ENCODE measurements at places on chromosomes 11 and 22. TPM values are rescaled to one million over a fixed set of nuclear protein-coding genes. Genes with fewer than 3 reads are reported as not detected.
A peak's percentile ranks its signal among the peaks of the same experiment; 100 is the strongest.

Gene PDGFB
- total RNA-seq, result 29.7 TPM

Gene CLDN5
- total RNA-seq, result not detected

Gene GSTP1
- total RNA-seq, result 1,049 TPM

Gene LUZP2
- 0.46 TPM for total RNA-seq

Gene PHF21B
- total RNA-seq, result 0.12 TPM

Gene RIN1
- 41.2 TPM for total RNA-seq

- DNase-seq, result no peak
- no peaks in the 10 kb centered on the region for H3K27me3 ChIP-seq
- no peaks in the 10 kb centered on the region for H3K4me1 ChIP-seq
- H3K4me3 ChIP-seq, result no peak overlapping the region
- no peaks in the 10 kb centered on the region for H3K36me3 ChIP-seq
These were observed 547.6 kb downstream of the BUD13 start for GRCh38 chr11:116225236-116225635.

DNA sequence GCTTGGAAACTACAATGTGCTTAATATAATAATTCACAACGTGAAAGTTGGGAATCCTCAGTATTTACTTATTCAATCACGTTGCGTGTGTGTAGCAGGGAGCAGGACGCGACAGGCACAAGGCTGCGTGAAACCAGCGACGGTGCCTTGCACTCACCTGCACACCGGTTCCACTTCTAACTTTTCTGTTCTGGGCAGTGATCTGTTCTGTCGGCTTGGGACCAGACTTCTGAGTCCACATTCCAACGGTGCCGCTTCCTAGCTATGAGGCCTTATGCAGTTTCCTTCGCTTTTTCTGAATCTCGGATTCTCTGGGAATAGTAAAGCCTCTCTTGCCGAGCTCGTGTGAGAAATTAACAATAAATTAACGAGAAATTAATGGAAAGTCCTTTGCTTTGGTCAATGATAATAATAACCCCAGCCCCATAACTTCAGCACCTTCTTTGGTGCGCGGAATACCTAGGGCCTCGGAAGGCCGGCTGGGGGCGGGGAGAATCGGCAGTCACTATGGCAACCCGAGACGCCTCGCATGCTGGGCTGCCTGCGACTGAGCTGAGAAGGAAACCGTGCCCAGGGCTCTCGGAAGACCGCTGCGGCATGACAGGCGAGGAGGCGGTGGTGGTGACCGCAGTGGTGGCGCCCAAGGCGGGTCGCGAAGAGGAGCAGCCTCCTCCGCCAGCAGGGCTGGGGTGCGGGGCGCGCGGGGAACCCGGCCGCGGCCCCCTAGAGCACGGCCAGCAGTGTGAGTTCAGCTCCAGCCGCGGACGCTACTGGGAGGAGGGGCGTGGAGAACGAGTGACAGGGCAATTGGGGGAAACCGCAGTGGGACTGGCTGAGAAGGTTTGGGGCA is at the start of gene C11orf97:
TSS of gene C11orf97 (plus strand) at position 530 of the 850 bp plus-strand sequence. CDS start at position 598, 68 bp downstream.
- no peak within 1 kb of the TSS for H3K27ac ChIP-seq
- H3K4me1 ChIP-seq, result peaks cover 16% of the 10 kb centered on the region
- H3K36me3 ChIP-seq, result no peaks in the 10 kb centered on the region
- H3K4me3 ChIP-seq, result peak within 1 kb of the TSS; percentile 83

GRCh38 chr11:24496736-24497725 is at the start of gene LUZP2:
Gene LUZP2, plus strand, starts transcription at chr11:24497053.
- H3K36me3 ChIP-seq, result no peaks in the 10 kb centered on the region
- no peaks in the 10 kb centered on the region for H3K4me1 ChIP-seq
- DNase-seq, result peak; percentile 50
- peaks cover 18% of the 10 kb centered on the region for H3K27me3 ChIP-seq
- peak within 1 kb of the TSS; percentile 82 for H3K4me3 ChIP-seq

- H3K4me1 ChIP-seq, result no peaks in the 10 kb centered on the region
- no peak for DNase-seq
- H3K27me3 ChIP-seq, result no peaks in the 10 kb centered on the region
These were observed 304.6 kb downstream of the CADM1 start for GRCh38 chr11:115199481-115200069.

GRCh38 chr11:15215005-15215404 is 100.3 kb downstream of the INSC start:
- H3K27ac ChIP-seq, result no peak overlapping the region
- no peak for DNase-seq
- no peak overlapping the region for H3K4me3 ChIP-seq
- no peaks in the 10 kb centered on the region for H3K27me3 ChIP-seq
- H3K4me1 ChIP-seq, result no peaks in the 10 kb centered on the region
- no peaks in the 10 kb centered on the region for H3K36me3 ChIP-seq

DNA sequence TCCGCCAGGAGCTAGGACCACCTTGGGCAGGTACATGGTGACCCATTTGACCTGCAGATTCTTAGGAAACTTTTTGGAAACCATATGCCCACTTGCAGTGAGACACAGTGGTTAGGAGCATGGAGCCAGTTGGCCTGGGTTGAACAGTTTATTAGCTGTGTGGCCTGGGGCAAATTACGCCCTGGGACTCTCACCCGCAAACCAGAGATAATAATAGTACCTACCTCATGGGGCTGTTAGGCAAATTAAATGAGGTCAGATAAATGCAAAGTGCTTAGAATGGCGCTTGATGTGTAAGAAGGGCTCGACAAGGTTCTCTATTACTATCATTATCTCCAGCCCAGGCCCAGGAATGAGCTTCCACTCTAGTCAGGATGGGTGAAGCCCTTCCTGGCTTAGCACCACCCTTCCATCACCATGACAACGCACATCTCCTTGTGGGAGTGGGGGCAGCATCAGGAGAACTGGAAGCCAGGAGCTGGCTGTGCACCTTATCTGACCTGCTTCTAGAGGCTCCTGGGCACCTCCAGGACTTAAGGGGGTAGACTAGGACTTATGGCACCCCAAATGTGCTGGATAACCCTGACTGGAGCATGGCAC is 5.1 kb downstream of the SYT12 start:
- no peak overlapping the region for H3K4me3 ChIP-seq
- H3K27ac ChIP-seq, result no peak overlapping the region
- no peaks in the 10 kb centered on the region for H3K36me3 ChIP-seq
- no peak for DNase-seq

DNA sequence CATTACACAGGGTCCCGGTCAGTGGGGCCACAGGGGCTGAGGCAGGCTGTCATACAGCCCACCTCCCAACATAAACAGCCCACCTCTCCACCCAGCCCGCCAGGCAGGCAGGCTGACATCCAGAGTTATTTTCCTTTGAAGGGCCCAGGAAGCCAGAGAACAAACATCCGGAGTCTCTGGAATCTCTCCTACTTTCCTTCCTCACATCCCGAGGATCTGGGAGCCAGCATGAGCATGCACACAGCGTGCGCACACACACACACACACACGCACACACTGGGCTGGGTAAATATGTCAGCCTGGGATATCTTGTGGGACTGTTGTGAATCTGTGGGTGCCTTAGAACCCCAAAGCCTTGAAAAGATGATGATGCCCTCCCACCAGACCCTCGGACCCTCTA is 55.4 kb downstream of the PDE2A start:
- peaks cover 26% of the 10 kb centered on the region for H3K27me3 ChIP-seq
- no peak overlapping the region for H3K27ac ChIP-seq
- no peak overlapping the region for H3K4me3 ChIP-seq
- no peak for DNase-seq
- no peaks in the 10 kb centered on the region for H3K4me1 ChIP-seq
